NCI-H1105 treated with DMSO at 0.1 percent for 48 hours (cell line): ENCODE measurements at places on chromosomes 16 and 17.

DNA sequence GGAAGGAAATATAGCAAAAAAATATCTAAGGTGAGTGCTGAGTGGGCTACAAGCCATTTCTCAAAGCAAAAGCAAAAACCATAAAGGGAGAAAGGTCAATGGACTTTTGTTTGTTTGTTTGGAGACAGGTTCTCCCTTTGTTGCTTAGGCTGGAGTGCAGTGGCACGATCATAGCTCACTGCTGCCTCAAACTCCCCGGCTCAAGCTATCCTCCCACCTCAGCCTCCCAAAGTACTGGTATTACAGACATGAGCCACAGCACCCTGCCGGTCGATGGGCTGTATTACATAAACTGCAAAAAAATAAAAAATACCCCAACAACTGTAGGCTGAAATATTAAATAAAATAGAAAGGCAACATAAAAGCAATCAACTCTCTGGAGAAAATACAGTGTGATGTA, 3.5 kb upstream of the RBBP6 start:
- no peak for DNase-seq

- DNase-seq = no peak
Observed at GRCh38 chr17:60819447-60820130, 141.9 kb downstream of the BCAS3 start.

- DNase-seq = no peak
Observed at GRCh38 chr17:46026166-46027047, 27.4 kb downstream of the STH start.

- DNase-seq = no peak
Observed at GRCh38 chr16:48960830-48961229, 320.8 kb downstream of the CBLN1 start.

GRCh38 chr16:75070012-75070841, 46.4 kb downstream of the LDHD start:
- DNase-seq = no peak

DNA sequence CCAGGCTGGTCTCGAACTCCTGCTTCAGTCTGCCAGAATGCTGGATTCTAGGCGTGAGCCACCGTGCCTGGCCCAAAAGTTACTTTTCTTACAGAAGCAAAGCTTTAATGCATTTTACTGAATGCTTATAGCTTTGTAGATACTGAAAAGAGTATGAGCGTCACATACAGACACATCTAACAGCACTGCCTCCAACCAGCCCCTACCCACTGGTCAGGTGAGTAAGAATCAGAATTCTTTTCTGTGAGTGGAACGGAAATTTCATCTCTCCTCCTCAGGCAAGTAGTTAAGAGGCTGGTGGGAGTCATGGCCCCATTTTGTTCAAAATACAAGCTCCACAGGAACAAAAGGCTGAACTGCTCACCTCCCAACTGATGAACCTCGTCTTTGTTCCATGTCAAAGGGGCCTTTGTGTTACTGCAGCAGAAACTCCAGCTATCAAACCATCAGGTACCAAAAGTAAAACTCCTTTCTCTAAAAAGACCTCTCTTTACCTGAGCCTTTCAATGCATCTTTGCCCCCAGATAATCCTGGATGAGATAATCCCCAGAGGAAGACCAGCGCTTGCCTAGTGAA, 92.4 kb upstream of the RPH3AL start:
- DNase-seq = no peak

DNA sequence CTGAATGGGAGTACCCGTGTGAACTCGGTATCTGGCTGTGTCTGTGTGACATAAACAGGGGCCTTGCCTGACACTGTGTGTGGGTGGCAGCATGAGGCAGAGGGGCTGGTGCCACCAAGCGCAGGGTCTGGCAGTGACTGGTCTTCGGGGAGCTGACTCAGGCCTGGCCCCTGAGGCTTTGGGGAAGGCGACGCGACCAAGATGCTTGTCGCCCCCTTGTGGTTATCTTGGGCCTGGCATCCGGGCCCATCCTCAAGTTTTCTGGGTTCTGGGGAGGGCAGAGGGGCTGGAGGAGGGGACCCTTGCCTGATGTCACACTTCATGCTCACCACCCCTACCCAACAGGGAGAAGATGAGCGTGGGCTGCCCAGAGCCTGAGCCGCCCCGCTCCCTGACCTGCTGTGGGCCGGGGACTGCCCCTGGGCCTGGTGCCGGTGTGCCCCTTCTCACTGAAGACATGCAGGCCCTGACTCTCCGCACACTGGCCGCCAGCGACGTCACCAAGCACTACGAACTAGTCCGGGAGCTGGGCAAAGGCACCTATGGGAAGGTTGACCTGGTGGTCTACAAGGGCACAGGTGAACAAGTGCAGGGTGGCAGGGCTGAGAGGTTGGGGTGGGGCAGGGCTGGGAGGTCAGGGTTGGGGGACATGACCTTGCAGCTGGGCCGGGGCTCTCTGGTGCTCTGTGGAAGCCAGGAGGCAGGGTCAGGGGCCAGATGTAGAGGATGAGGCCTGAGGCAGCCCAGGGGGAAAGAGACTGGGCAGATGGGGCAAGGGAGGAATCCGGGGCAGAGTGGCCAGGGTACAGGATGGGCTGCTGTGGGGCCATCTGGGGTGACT, 24.9 kb downstream of the SBK1 start:
- no peak for DNase-seq

DNA sequence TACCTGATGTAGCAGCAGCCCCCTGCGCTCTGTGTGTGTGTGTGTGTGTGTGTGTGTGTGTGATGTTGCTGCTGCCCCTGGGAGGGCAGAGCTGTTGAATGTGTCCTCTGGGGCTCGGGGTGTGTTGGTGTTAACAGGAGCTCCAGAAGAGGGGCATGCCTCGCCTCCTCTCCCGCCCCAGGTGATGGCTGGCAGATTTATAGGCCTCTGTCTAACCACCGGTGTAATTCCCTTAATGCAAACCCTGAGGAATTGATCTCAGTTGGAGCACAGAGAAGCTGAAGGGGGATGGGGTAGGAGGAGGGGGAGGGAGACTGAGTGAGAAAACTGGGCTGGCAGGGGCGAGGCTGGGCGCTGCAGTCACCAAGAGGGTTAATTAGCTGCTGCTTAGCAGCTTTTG, 10.0 kb downstream of the CACNA1G start:
- DNase-seq = no peak

DNA sequence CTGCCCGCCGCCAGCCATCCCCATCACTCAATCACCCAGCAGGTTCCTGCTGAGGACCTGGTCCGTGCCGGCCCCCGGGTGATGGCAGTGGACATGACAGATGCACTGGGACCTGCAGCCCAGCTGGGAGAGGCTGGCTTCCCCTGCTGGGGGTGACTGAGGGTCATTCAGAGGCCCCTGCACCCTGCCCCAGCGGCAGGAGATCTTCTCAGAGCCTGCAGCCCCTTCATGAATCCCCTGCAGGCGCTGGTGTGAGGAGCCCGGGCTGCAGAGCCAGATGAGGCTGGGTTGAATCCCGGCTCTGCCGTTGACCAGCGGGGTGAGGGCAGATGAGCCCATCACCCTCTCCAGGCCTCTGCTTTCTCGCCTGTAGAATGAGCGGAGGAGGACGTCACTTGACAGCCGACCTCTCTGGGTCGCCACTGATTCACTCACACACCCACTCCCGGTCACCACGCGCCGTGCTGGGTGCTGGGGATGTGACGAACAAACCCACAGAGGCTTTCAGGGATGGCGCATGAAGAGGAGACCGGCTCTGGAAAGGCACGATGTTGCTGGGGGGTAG, 95.2 kb upstream of the CIBAR2 start:
- no peak for DNase-seq

DNA sequence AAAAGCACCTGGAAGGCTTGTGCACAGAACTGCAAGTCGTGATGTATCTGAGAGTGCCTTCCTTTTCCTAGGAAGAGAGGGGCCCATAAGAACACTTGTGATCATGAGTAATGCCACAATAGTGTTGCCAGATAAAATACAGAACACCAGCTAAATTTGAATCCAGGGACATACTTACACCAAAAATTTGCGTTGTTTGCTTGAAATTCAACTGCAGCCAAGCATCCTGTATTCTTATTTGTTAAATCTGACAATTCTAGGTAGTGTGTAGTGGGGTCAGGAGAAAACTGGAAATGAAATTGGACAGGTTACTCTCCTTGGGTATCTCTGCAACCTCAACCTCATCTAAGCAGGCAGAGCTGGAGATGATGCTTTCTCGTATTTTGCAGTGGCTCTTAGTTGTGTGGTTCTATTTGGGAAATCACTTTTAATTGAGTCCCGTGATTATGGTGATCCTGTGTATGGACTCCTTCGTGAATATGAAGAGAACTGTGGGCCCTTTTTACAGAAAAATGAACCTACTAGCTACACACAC, 12.0 kb downstream of the SLC35B1 start:
- DNase-seq = no peak
